ENCODE measurements at places on chromosomes 12 and 14.

- DNase-seq, result peak; percentile 67
Measured at GRCh38 chr12:401235-402028, at the start of gene CCDC77. CCDC77 (plus strand) TSS chr12:401644; CDS start chr12:409384, 7,740 bp downstream.

- no peak for DNase-seq
Measured at GRCh38 chr12:120761519-120761934, 35.9 kb downstream of the ACADS start.

DNA sequence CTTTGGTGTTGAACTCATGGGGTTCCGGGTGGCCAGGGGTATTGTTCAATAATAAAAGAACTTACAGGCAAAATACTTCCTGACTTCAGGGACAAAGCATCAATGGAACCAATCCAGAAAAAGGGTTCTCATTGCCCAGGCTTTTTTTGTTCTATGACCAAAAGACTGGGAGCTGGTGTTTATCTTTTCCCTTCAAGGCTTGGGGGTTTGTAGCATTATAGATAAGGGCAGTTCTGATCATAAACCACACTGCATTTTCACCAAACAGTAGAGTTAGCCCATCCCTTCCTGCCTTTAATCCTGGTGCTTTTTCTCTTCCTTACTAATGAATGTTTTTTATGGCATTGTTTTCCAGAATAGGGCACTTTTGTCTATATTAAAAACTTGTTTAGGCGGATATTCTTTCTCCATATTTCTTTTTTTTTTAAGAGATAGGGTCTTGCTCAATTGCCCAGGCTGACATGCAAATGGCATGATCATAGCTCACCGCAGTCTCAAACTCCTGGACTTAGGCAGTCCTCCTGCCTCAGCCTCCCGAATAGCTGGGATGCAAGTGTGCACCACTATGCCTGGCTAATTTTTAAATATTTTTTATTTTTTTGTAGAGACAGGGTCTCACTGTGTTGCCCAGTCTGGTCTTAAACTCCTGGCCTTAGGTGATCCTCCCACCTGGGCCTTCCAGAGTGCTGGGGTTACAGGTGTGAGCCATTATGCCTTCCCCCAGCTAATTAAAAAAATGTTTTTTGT is 9.7 kb downstream of the FUT8 start:
- DNase-seq, result no peak

GRCh38 chr14:79831195-79831892 is 380.0 kb downstream of the DIO2 start:
- no peak for DNase-seq

DNA sequence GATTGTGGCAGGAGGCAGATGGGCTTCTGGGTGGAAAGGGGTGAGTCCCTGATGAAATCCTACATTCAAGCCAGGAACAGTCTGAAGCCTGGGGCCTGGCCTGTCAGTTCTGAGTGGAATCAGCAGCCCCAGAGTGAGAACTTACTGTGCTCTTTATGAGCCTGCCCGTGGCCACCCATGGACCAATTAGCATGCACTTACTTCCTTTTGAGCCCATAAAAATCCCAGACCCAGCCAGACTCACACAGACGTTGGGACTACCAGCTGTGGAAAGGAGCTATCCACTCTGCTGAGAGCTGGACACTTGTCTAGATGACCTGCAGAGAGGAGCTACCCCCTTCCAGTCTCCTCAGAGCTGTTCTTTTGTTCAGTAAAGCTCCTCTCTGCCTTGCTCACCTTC is 104.5 kb downstream of the MNAT1 start:
- DNase-seq, result no peak

DNA sequence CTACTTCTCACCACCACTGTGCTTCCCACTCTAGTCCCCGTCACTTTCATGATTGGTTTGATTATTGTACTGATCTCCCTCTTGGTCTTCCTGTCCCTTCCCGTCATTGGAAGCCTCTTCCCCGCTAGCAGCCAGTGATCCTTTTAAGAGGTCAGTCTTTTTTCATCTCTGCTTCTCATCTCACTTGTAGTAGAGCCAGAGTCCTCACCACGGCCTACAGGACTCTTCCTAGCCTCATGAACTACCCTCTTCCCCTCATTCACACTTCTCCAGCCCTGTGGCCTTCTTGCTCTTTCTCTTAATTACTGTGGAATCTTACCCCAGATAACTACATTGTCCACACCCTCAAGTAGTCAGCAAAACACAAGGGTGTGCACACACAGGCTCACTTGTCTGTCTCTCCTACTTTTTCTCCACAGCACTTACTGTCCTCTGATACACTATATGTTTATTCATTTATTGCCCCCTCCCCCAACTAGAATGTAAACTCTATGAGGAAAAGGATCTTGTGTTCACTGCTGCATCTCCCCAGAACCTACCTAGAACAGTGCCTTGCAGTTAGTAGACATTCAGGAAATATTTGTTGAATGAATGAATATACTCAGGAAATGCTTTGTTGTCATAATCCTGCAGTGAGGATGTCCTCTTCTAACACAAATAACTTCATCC is 66.3 kb downstream of the CKB start:
- DNase-seq, result no peak

Measured in stimulated activated CD8-positive, alpha-beta memory T cell treated with anti-CD3 and anti-CD28 coated beads, Interleukin-4, amount 100 ng/mL, for 1 hour (primary cell).